Trophoblast cell (in vitro differentiated cells and primary cell): ENCODE measurements at places on chromosomes 1 and 21.
A peak's percentile ranks its signal among the peaks of the same experiment; 100 is the strongest.

- no peak for DNase-seq
Observed at GRCh38 chr1:24411963-24412362, 1.6 kb downstream of the STPG1 start.

GRCh38 chr1:203597331-203598090 lies 29.1 kb upstream of the ATP2B4 start:
- no peak for DNase-seq

DNA sequence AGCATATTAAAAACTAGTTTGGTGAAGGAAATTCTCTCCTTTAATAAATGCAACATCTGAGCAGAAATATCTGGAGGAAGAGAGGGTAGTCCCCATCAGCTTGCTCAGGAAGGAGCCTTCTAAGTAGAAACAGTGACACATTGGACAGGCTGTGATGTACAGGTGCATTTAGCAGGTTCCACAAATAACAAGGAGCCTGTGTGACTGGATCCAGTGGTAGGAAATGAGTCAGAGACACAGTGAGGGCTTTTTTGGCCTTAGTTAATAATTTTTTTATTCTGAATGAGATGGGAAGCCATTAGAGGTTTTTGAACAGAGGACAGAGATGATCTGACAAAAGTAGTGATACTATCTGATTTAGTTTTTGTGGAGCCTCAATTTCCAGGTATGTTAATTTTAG lies 738.9 kb upstream of the PTBP2 start:
- no peak for DNase-seq

DNA sequence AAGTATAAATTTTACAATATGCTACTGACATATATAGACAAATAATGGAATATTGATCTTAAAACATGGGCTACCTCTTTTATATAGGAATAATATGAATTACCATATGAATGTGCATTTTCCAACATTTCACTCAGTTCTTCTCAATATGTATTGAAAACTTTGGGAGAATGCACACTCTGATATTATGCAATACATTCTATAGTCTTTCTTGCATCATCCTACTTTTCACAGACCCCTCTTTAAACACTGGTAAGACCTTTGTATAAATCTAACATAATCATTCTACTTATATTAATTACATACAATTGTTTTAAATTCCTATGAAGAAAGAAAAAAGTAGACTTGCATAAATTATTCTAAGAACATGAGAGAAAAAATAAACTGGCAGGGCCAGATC lies 69.2 kb downstream of the NCAM2 start:
- no peak for DNase-seq

GRCh38 chr21:29661672-29662442 lies 277.9 kb downstream of the GRIK1 start:
- DNase-seq = no peak

- no peak for DNase-seq
Observed at GRCh38 chr1:184298440-184299405, 88.1 kb upstream of the C1orf21 start.

DNA sequence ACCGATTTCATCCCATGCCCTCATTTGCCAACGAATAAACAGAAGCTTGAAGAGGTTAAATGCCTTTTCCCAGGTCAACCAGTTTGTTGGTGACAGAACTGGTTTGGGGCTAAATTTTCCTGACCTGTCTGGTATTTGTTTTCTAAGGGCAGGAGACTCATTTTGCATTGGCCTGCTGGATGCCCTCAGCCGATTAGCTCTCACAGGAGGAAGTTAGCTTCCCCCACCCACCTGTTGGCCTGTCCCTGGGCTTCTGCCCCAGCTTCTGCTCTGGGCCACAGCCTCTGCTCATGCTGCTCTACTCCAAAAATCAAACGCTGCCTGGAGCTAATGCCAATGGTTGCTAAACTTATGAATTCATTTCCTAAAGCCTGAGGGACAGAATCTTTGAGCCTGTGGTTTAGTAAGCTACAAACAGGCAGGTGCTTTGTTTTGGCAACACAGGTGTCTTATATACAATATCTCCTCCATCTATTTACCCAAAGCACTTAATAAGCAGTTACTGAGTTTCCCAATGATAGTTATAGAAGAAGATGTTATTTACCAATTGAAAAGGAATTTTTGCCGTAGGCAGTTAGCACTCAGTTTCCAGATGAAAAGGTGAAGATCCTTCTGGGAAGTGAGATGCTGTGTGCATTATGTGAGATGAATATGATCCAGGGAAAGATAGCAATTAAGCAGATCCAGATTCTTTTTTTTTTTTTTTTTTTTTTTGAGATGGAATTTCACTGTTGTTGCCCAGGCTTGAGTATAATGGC lies 82.3 kb downstream of the TM2D1 start:
- peak; percentile 98 for DNase-seq

DNA sequence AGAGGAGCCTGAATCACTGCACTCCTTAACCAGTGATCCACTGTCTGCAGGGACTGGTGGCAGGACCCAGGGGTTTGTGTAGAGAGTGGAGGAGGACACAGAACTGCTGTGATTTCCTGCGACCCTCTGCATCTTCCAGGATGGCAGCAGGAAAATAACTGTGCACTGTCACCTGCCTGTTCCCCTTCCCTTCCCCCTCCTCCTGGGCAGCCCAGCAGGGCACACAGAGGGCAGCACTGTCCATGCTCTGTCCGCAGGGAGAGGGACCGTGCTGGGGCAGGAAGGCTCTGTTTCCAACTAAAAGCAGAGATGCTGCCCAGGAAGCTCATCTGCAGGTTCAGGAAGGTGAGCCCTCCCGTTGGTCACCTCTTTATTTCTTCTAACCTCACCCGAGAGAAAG lies 168.7 kb downstream of the ZBTB18 start:
- DNase-seq = no peak

- DNase-seq = peak; percentile 58
Observed at GRCh38 chr1:54310439-54311328, 95.5 kb downstream of the SSBP3 start.

GRCh38 chr1:108082001-108082400 lies 117.0 kb upstream of the VAV3 start:
- DNase-seq = no peak

- peak; percentile 10 for DNase-seq
Observed at GRCh38 chr1:173039626-173040025, 11.1 kb downstream of the TNFSF18 start.
